ENCODE measurements at places on chromosomes 12 and 14.

GRCh38 chr12:57877876-57878275, 31.3 kb upstream of the CTDSP2 start:
- DNase-seq = no peak

GRCh38 chr14:21023174-21023573, 1.7 kb downstream of the NDRG2 start:
- no peak for DNase-seq

DNA sequence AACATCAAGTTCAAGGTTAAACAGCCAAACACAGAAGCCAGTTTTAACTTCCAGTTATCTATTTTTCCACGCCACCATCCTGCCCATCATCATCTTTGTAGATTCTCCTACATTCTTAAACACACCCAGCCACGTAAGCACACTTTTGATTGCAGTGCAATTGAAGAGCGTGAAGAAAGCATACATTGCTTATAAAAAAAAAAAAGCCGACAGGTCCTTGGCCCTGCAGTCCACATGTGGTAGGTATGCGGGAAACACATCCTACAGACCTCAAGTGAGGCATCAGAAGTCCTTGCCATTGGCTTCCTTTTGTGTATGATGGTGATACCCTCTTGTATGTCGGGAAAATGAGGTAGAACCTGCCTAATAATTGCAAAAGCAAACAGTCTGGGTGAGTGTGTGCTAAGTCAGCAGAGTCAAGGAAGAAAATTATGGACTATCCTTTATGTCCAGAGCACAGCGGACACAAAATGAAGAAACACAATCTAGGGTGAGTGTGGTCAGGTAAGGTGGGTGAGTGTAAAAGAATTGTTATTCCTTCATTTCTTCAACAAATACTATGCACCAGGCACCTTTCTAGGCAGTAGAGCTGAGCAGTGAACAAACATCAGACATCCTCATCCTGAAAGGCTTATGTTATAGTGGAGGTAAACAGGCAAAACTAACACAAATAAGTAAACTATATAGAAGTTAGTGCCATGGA, 51.5 kb downstream of the EID3 start:
- no peak for DNase-seq

GRCh38 chr12:94458877-94459727, 565 bp downstream of the CEP83 start:
- DNase-seq = no peak

GRCh38 chr12:26122681-26123481, 2.0 kb downstream of the BHLHE41 start:
- DNase-seq = peak; percentile 30

DNA sequence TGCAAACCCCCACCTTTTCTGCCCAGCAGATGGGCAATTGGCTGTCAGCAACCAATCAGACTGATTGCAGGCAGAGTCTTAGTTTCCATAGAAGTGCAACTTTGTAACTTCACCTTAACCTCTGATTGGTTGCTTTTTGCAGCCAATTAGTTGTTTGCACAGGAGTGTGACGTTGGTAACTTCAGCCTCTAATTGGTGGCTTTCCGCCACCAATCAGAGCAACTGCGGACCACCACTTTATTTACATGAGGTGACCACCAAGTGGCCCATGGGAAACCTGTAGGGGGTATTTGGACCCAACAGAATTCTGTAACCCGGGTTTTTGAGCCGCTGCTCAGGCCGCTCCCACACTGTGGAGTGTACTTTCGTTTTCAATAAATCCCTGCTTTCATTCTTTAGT, 32.3 kb downstream of the CDKN1B start:
- no peak for DNase-seq

DNA sequence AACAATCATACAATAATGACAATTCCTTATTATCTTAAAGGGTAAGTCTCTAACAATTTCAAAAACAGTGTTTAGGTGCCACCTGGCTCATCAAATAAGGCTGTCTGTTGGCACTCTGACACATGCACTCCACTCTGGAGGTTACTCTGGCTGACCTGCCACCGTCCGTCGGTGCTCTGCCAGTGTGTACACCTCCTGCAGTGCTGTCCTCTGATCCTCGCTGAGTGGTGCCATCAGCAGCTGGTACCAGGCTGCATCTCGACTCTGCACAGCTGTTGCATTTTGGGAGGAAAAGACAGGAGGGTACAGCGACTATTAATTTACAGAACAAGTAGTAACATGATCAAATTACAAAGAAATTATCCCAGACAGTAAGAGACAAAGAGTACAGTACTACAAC, 63.9 kb downstream of the IPO8 start:
- no peak for DNase-seq

DNA sequence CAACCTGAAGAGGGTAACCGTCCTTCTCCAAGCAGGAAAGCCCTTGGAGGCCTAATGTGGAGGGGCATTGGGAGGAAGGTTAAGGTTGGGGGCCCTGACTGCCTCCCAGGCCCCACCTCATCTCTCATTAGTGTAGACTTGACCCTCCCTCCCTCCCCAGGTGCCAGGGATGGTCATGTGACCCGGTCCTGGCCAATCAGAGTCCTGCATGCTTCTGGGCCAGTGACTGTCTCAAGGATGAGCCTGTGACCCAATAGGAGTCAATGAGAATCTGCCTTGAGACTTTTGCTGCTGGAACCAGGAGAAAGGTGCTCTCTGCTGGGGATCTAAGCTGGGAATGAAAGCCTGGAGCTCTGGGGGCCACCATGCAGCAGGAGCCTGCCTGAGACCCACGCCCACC, 70.8 kb downstream of the NCOR2 start:
- peak; percentile 32 for DNase-seq

All from activated CD4-positive, alpha-beta T cell treated with anti-CD3 and anti-CD28 coated beads, Interleukin-2, amount 50 U/mL, for 48 hours (primary cell).